ENCODE measurements at places on chromosomes 4 and X. TPM values are rescaled to one million over a fixed set of nuclear protein-coding genes. Genes with fewer than 3 reads are reported as not detected.

Gene MAGEC2
- not detected for total RNA-seq

Gene VSIG4
- 113 TPM for total RNA-seq

Gene DMRTC1B
- total RNA-seq = 0.63 TPM

Gene SYN1
- total RNA-seq = 1.5 TPM

Gene AMBN
- total RNA-seq = not detected

Gene SSX2B
- not detected for total RNA-seq

Gene CXorf65
- not detected for total RNA-seq

Gene POU3F4
- total RNA-seq = not detected

Gene FGB
- not detected for total RNA-seq

Gene BANK1
- 1.5 TPM for total RNA-seq

Gene MAGEE2
- total RNA-seq = 0.69 TPM

Measured in aorta (tissue), 5 donors.